ENCODE measurements at places on chromosomes 1 and 21.

DNA sequence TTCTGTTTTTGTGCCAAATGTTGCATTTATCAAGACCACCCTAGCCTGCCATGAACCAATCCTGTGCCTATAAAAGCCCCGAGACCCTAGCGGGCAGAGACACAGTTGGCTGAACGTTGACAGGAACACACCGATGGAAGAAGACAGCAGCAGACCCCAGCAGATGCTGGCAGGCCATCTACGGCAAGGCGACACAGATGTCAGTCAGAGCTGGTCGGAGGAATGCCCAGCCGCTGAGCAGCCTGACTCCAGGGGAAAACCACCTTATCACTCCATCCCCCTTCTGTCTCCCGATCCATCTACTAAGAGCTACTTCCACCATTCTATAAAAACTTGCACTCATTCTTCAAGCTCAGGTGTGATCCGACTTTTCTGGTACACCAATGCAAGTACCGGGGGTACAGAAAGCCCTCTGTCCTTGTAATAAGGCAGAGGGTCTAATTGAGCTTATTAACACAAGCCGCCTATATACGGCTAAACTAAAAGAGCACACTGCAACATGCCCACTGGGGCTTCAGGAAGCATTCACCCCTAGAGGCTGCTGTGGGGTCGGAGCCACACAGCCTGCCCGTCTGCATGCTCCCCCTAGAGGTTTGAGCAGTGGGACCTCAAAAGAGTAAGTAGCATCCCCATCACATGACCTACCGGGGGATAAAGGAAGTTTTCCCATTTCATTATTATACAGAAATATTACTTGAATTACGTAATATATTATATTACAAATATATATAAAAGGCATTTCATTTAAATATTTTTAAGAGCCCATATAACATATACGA lies 1156.3 kb upstream of the B3GALT2 start:
- no peak for DNase-seq

DNA sequence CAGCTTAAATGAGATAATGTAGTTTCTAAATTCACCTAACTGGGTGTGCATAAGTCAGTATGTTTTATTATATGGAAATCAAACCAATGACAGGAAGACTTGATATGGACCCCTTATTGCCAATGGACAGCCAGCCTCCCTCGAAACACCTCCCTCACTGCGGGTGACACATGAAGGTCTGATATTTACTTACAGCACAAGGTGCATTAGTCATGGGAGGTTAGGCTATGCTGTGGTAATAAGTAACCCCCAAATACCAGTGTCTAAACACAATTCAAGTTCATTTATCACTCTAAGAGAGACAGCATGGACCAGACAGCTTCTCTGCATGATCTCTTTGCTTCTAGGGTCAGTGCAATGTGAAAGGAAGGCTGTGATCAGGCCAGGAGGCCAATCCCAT lies 126.0 kb upstream of the KCNJ6 start:
- no peak for DNase-seq

DNA sequence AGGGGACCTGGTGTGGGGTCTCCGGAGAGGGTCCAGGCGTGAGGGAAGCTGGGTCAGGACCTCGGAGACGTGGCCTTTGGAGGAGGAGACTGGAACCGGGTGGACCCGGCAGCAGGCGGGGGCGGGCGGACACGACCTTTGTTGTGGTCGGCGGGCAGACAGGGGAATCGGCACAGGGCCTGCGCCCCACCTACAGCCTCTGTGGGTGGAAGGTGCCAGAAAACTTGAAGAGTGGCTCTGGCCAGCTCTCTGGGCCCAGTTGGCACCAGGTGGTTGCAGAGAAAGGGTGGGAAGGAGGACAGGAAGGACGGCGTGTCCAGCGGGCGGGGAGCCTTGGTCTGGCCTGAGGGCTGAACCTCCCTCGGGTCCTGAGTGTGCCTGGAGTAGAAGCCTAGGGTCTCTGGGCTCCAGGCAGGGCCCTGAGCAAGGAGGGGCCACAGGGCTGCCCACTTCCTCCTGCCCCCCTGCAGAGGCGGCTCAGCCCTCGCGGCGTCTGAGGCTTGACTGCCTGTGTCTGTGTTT lies 7.7 kb upstream of the TTLL10 start:
- no peak for DNase-seq

GRCh38 chr1:178118524-178118923 lies 24.6 kb downstream of the RASAL2 start:
- DNase-seq = no peak

- no peak for DNase-seq
Measured at GRCh38 chr1:14443164-14443787, 155.2 kb upstream of the KAZN start.

DNA sequence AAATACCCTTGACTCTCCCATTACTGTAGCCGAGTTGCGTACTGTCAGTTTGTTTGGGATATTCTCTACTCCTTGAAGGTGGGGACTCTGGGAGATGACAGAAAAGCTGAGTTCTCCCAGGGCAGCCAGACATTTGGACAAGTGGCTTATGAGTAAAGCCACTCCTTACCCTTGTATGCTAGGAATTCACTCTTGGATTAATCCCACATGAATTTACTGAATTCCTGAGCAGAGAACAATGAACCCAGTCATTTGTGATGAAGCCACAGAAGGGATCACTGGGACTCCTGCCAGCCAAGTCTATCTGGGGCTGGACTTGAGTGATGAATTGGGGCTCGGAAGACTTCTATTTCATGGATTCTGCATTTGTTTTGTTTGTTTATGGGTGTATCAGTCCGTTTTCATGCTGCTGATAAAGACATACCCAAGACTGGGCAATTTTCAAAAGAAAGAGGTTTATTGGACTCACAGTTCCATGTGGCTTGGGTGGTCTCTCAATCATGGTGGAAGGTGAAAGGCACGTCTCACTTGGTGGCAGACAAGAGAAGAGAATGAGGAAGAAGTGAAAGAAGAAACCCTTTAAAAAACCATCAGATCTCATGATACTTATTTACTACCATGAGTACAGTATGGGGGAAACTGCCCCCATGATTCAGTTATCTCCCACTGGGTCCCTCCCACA lies 25.1 kb downstream of the C1orf116 start:
- DNase-seq = no peak

GRCh38 chr1:165215676-165216075 lies 140.8 kb downstream of the LMX1A start:
- DNase-seq = no peak

DNA sequence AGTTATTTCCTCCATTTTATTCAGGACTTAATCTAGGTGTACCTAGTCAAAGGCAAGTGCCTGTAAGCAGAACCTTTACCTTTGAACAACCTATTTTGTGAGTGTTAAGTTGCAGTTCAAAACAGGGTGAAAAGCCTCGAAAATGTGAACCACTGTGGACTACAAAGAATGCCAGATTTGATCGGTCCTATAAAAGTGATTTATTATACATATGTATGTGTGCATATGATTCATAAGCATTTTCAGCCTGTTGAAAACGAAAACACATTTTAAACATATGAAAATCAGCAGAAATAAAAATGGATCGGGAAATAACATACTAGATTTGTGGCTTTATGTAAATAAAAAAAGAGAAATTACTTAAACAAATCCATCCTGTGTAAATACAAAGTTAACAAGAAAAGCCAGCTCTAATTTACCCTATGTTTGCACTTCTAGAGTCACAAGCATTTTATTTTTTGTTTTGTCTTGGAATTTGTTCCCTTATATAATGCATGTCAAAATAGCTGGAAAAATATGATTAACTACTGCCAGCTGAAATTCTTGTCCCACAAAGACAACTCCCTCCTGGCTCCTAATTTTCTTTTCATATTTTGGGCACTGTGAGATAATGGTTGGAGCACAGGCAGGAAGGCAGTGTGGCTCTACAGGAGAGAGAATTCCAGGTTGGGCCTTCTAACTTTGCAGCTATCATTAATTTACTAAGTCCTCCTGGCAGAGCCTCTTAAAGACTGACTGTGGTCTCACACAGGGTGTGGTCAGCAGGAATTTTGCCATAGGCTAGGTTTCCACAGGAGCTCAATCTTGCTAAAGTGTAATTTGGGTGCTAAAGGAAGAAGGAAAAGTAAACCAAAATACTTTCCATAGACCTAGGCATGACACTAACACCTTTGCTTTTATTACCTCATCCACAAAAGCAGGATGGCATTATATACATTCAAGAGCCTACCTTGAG lies 70.2 kb upstream of the CDC42BPA start:
- no peak for DNase-seq

- DNase-seq = no peak
Measured at GRCh38 chr1:9909234-9910046, 629 bp downstream of the CTNNBIP1 start.

GRCh38 chr21:38037416-38037815 lies 121.2 kb upstream of the KCNJ6 start:
- no peak for DNase-seq

DNA sequence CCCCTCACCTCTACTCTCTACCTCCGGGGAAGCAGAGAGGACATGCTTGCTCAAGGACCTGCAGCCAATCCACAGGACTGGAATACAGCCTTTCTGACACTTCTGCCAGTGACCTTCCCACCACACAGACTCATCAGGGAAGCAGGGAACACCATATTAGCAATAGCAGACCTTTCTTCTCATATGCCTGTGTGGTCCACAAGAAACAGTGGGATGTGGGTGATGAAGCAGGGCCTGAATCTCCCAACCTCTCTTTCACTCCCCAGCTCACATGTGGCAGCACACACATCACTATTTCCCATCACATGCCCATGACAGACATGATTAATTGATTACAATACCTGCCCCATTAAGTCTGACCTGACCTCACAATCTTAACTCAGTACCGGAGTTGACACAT lies 695.1 kb downstream of the MATN1 start:
- DNase-seq = no peak

GRCh38 chr1:205001162-205001561 lies 41.9 kb upstream of the CNTN2 start:
- no peak for DNase-seq

- no peak for DNase-seq
Measured at GRCh38 chr1:186503190-186503589, 42.3 kb upstream of the PDC start.

DNA sequence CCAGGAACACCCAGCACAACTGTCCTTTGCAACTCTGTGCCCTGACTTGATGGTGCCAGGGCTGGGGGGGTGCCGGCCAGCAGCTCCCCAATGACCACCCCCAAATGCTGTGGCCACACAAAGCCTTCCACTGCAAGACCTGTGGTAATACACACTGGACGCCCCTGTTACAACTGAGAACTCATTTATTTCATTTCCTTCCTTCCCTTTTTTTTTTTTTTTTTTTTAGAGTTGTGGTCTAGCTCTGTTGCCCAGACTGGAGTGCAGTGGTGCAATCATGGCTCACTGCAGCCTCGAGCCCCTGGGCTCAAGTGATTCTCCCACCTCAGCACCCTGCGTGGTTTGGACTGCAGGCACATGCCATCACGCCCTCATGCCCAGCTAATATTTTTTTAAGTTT lies 25.2 kb downstream of the TP73 start:
- DNase-seq = no peak

- DNase-seq = no peak
Measured at GRCh38 chr1:50877641-50878040, 82.4 kb downstream of the FAF1 start.

DNA sequence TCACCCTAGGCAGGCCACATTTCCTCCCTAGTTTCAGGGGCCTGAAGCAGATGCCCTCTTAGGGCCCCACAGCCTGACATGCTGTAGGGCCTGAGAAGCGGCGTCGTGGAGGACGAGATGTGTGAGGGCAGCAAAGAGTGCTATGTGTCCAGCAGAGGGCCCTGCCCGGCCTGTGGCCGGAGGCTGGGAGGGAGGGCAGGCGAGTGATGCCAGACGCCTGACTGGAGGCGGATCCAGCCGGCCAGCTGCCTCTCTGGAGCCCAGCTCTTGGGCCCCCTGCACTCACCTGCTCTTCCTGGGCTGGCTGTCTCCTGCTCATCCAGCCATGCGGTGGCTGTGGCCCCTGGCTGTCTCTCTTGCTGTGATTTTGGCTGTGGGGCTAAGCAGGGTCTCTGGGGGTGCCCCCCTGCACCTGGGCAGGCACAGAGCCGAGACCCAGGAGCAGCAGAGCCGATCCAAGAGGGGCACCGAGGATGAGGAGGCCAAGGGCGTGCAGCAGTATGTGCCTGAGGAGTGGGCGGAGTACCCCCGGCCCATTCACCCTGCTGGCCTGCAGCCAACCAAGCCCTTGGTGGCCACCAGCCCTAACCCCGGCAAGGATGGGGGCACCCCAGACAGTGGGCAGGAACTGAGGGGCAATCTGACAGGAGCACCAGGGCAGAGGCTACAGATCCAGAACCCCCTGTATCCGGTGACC lies at the start of gene GPR37L1:
Gene GPR37L1 (plus strand): TSS at position 279 of the 697 bp plus-strand sequence. CDS start 47 bp downstream, at position 326.
- DNase-seq = no peak

DNA sequence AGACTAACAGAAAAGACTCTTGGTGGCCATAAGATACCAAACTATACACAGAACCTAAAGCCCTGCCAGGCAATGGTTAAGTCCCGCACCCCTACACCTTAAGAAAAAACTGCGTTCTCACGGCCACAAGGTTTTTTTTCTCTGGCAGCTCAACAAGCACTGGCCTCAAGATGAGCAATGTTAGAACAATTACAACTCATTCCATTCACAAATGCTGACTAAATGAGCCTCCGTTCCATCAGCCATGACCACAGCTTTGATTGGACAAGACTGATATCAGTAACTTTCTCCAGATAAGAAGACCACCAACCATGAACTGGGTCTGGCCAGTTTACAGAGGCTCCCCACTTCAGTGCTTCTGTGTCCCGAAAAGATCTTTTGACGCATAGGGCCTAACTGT lies 31.9 kb downstream of the SEC16B start:
- DNase-seq = no peak

GRCh38 chr1:225617479-225617878 lies 35.4 kb downstream of the ENAH start:
- DNase-seq = no peak

DNA sequence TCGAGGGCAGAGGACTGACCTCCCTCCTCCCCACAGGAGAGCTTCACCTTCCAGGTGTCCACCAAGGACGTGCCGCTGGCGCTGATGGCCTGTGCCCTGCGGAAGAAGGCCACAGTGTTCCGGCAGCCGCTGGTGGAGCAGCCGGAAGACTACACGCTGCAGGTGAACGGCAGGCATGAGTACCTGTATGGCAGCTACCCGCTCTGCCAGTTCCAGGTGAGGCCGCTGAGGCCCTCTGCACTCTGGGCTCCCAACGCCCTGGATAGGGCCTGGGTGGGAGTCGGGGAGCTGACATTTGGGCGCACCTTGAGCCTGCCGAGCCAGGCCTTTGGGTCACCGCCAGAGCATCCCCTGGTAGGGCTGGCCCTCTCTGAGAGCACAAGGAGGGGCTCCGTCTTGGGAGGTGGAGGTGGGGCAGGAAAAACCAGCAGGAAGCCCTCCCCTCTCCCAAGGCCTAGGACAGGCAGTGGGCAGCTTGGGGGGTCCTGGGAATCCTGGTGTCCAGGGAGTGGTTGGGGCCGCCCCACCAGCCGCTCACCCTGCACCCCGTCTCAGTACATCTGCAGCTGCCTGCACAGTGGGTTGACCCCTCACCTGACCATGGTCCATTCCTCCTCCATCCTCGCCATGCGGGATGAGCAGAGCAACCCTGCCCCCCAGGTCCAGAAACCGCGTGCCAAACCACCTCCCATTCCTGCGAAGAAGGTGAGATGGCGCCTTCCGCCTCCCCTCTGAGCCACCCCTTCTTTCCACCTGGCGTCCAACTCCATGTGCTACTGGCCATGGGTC lies 65.1 kb downstream of the PIK3CD start:
- no peak for DNase-seq

GRCh38 chr1:180000575-180000974 lies 46.0 kb downstream of the CEP350 start:
- no peak for DNase-seq
